HepG2 (cell line): ENCODE measurements at places on chromosomes 11 and 22.

- DNase-seq: no peak
Measured at GRCh38 chr11:95308512-95309035, 77.6 kb upstream of the SESN3 start.

DNA sequence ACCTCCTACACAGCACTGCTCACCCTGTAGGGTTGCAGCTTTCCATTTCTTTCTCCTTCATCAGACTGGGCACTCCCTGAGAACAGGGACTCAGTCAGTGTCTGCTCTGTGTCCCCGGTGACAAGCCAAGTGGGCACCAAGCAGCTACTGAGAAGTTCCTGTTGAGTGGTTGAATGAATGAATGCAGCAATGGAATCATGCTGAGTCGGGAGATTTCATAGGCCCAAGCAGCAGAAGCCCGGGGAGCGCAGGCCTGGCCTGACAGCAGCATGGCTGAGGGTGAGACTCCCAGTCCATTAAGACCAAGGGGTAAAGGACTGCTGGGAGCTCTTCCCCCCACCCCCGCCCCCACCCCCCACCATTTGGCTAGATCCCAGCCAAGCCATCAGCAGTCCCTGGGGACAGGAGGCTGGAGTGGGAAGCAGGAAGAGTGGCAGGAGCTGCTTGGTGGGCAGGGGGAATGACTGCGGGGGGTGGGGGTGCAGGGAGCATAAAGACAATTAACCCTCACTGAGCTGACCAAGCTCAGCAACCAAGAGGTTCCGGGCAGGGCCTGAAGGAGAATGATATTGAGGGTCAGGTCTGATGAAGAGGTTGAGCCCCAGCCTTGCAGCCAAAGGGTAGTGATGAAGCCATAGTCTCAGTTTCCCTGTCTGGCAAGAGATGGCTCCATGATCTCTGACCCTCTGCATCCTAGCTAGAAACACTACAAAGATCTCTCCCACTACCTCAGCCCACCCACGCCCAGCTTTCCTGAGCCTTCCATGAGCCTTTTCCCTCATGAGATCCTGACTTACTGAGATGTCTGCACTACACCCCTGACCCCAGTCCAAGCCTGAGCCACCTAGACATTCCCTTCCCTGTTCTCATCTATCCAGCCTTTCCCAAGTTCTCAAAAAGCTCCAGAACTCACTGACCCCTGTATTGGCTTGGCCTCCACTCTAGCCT lies 2.8 kb downstream of the PDE2A start:
- DNase-seq: no peak

DNA sequence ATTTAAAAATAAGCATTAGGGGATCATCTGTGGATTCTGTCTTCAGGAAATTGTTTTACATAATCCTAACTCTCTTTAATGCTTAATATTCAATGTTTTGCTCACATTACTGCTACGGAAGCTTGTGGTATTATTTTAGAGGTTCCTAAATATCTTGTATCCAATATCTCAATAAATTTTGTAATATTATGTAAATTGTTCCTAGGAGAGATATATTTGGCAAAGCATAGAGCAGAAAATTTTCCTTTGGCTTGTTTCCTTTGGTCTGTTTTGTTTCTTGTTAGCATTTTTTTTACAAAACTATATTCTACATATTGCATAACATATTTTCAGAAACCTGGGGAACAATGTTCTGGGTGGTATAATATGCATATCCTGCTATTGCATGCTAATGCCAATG lies 144.8 kb downstream of the GRIA4 start:
- no peak for DNase-seq

DNA sequence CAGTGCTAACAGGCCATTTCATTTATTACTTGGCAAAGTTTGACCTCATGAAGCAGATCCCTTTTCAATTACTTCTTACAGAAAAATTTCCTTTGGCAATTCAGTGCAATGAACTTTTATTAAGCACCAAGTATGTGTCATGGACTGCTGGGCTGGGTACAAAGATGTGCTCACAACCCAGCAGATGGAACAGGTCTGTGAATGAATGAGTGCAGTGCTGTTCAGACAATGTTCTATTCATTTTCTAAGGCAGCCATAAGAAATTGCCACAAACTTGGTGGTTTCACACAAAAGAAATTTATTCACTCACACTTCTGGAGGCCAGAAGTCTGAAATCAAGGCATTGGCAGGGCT lies 428.5 kb downstream of the SOX6 start:
- no peak for DNase-seq

DNA sequence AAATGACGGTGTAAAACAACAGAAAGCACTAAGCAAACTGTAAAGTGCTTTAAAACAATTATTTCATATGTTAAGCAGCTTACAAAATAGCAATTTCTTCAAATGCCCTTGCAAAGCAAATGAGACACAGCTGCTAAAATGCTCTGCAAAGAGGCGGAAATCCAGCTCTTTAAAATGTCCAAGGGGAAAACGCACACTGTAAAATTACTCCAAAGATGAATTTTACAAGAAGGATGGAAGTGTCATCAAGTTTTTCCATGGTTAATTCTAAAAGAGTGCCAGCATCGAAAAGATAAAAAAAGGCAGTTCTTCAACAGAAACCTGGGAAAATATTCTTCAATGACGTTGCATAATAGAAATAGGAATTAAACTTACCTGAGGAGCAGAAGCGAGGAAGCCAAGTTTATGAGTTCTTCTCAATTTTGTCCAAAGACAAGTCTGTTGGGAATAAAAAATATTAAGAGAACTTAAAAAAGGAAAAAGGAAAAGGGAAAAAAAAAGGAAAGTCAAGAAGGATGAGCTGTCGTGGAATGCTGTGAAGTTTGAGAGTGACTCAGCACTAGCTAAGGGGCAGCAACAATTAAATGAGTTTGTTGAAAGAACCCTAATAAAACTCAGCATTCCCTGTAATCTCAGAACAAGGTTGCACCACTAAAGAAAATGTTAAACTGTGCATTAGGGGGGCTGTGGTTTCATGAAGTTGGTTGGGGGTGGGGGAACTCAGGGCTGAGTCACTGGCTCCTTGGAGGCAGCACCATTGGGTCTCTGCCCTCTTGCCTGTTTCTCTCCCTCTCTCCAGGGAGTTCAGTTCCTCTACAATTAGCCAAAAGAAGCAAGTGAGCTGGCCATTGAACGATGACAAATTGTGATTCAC lies 64.2 kb upstream of the BLID start:
- DNase-seq: no peak

- peak; percentile 62 for DNase-seq
Measured at GRCh38 chr11:8917157-8917825, 6.3 kb downstream of the AKIP1 start.

DNA sequence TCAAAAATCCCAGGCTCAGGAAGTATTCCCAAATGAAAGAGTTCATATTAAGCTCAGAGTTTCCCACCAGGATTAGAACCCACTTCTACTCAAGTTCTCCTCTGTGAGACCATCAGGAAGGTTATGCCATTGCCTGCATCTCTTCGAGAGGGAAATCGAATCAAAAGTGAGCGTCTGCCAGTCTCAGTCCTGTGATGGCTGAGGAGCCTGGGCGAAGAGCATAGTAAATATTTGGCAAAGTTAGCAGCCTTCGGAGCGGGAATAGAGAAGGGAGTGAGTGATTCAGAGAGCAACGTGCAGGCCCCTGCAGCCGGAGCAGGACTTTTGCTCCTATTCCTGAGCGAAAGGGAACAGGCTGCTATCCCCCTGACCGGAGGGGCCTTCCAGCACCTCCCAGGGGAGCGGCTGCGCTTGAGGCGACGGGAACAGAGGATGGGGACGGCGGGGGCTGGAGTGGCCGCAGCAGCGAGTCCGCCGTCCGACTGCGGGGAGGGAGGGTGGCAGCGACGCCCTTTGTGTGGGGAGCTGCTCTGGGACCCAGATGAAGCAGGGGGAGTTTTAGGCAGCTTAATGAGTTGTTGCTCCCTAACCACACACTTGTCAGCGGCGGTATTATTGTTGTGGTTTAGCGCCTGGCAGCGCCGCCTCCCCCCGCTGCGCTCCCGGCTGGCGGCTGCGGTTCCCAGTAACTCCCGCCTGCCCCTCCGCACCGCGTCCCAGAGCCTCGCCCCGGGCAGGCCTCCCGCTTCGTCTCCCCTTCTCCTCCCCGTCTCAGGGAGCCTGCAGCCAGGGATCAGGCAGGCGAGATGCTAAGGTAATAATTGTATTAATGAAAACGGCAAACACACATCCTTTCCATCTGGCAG lies 21.7 kb upstream of the NRGN start:
- DNase-seq: peak; percentile 6

GRCh38 chr22:28402539-28402938 lies 277.1 kb downstream of the TTC28 start:
- no peak for DNase-seq
